Aorta (tissue), 5 donors: ENCODE measurements at places on chromosomes 6 and 20. TPM values are rescaled to one million over a fixed set of nuclear protein-coding genes. Genes with fewer than 3 reads are reported as not detected.

- H3K27ac ChIP-seq, result peak within 1 kb of the TSS; percentile 73
- no peaks in the 10 kb centered on the region for H3K36me3 ChIP-seq
- no peaks in the 10 kb centered on the region for H3K4me1 ChIP-seq
- no peaks in the 10 kb centered on the region for H3K27me3 ChIP-seq
Measured at GRCh38 chr6:52419809-52420667, at the start of gene EFHC1. EFHC1 (plus strand) TSS chr6:52420342; CDS start chr6:52420411, 69 bp downstream.

DNA sequence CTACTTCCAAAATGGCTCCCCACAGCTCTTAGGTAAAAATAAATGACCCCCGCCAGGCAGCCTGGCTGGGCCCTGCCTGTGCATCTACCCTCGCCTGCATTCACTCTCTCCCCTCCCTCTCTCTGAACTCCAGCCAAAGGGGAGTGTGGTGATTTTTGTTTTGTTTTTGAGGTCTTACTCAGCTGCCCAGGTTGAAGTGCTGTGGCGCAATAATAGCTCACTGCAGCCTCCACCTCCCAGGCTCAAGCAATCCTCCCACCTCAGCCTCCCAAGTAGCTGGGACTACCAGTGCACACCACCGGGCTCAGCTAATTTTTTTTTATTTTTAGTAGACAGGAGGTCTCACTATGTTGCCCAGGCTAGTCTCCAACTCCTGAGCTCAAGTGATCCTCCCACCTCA is 15.8 kb downstream of the NFATC2 start:
- H3K36me3 ChIP-seq, result no peaks in the 10 kb centered on the region
- no peaks in the 10 kb centered on the region for H3K27me3 ChIP-seq
- no peak overlapping the region for H3K27ac ChIP-seq
- DNase-seq, result no peak

- H3K27me3 ChIP-seq, result no peaks in the 10 kb centered on the region
- H3K4me3 ChIP-seq, result no peak overlapping the region
- no peak for DNase-seq
- H3K4me1 ChIP-seq, result no peaks in the 10 kb centered on the region
- no peak overlapping the region for H3K27ac ChIP-seq
- H3K36me3 ChIP-seq, result no peaks in the 10 kb centered on the region
Measured at GRCh38 chr6:157428427-157429202, 47.6 kb downstream of the ZDHHC14 start.

- no peak for DNase-seq
- H3K4me1 ChIP-seq, result no peaks in the 10 kb centered on the region
- no peaks in the 10 kb centered on the region for H3K27me3 ChIP-seq
Measured at GRCh38 chr20:34638532-34638931, 38.4 kb downstream of the PIGU start.

The BMP7 gene
- 1.0 TPM for total RNA-seq

The TRIM31 gene
- not detected for total RNA-seq
